KG1 (cell line): ENCODE measurements at places on chromosomes 6 and 20.

GRCh38 chr20:14538433-14538832 is 201.0 kb upstream of the FLRT3 start:
- no peak for DNase-seq

- no peak for DNase-seq
Observed at GRCh38 chr6:3773678-3774298, 22.3 kb upstream of the PXDC1 start.

GRCh38 chr6:37314487-37315156 is 39.2 kb upstream of the RNF8 start:
- DNase-seq, result peak; percentile 21

GRCh38 chr6:152905551-152906299 is 77.1 kb downstream of the FBXO5 start:
- no peak for DNase-seq

DNA sequence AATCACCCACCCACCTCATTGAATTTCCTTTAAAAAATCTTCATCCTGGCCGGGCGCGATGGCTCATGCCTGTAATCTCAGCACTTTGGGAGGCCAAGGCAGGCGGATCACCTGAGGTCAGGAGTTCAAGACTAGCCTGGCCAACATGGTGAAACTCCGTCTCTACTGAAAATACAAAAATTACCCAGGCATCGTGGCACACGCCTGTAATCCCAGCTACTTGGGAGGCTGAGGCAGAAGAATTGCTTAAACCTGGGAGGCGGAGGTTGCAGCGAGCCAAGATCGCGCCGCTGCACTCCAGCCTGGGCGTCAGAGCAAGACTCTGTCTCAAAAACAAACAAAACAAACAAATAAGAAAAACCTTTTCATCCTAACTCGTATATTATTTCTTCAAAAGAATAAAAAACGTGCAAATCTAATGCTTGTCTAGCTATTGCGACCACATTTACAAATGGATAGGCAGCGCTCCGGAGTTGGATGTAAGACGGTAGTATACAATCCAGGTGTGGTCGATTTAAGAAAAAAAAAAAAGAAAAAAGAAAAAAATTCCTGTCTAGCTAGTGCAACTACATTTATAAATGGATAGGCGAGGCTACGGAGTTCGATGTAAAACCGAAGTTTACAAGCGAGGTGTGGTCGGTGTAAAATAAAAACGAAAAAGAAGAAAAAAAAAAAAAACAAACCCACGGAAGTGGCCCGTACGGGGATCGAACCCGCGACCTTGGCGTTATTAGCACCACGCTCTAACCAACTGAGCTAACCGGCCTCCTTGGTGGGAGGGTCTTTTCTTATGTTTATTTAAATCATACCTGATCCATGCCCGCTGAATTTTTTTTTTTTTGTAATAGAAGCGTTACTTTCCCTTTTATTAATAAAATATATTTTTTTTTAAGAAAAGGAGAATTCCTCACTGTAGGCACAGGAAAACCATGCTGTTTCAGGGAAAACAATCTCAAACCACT is 70.7 kb upstream of the PRSS16 start:
- DNase-seq, result peak; percentile 60

- no peak for DNase-seq
Observed at GRCh38 chr20:4434681-4435080, 287.0 kb upstream of the PRND start.

DNA sequence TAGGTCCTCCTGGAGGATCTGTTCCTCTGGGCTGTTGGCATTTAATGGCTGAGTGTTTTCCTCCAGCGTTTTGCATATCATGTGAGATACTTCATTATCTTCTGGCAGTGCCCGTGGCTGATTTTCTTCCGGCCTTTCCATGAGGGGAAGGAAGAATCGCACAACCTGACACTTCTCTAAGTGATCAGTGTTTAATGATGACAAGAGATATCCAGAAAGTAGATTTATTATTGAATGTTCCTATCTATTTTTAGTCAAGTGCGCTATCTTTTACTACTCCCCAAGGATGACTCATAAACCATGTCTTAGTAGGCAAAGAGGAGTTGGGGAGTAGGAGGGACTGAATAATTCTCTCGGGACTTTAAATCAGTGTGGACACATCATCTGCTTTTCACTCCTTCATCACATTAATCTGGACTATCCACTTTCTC is 149.7 kb downstream of the PLCB4 start:
- no peak for DNase-seq

- DNase-seq, result no peak
Observed at GRCh38 chr6:131787766-131788712, 19.8 kb upstream of the ENPP1 start.

GRCh38 chr20:47237715-47238114 is 118.8 kb downstream of the ZMYND8 start:
- DNase-seq, result no peak

- no peak for DNase-seq
Observed at GRCh38 chr6:157961153-157961831, 20.4 kb upstream of the SYNJ2 start.

DNA sequence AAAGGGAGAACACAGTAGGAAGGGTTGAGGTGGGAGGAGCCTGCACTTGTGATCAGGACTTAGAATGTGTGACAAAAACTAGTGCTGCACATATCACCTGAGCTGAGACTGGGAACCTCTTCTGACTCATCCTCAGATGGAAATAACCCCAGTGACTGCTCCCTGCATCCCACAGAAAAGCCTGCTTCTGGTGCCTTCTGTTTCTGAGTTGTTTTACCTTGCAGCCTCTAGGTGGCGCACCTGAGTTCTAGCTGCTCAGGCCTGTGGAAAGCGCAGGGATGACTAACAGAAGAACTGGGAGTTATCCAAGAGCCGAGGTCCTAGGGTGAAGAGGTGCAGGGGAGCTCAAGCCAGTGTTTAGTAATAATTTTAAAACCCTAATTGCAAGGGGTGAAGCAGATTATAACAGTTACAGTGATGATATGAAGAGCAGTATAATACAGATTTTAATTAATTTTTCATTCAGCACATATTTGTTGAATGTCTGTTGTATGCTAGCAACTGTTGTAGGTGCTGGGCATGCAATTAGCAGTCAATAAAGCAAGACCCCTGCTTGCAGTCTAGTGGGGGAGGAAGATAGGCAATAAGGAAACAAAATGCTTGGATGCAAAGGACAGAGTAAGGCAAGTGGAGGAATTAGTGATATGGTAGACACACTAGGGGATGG is 302.5 kb downstream of the DHX35 start:
- no peak for DNase-seq

- no peak for DNase-seq
Observed at GRCh38 chr6:39181333-39181732, 47.9 kb downstream of the KCNK5 start.

GRCh38 chr6:8200255-8200654 is 97.9 kb upstream of the EEF1E1 start:
- no peak for DNase-seq

- DNase-seq, result no peak
Observed at GRCh38 chr6:9103876-9104521, 668.7 kb upstream of the SLC35B3 start.

DNA sequence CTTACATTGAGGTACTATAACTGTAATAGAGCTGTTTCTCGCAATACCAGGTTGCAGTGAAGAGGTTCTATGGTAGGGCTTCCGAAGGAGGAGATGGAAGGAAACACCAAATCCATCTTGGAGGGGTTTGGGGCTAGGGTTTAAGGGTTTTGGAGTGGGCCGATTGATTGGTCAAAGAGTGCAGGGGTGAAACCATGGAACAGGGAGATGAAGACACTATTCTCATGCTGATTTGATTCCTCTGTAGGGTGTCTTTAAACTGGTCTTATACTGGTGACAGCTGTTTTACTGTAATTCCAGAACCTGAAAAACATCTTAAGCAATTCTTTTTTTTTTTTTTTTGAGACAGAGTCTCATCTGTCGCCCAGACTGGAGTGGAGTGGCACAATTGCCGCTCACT is 7.8 kb downstream of the SMIM13 start:
- DNase-seq, result no peak

DNA sequence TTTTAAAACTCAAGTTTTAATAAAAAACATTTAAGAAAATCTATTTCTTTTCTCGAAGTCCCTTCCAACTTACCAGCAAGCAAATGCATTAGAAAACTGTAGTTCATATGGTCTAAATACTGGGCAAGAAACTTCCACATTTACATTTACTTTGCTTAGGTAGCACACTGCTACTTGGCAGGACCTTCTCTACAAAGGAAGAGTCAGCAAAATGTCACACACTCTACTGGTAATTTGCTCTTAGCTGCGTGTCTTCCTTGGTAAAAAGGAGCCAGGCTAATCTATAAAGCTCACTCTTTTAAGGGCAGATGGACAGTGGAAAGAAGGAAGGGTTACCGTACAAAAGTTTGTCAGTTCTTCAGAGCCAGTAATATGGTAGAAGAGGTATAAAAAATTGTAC is 45.7 kb downstream of the MAP3K7 start:
- DNase-seq, result no peak

- no peak for DNase-seq
Observed at GRCh38 chr20:7496394-7496991, 443.8 kb downstream of the HAO1 start.

- DNase-seq, result no peak
Observed at GRCh38 chr6:148508401-148509041, 165.9 kb downstream of the SASH1 start.

DNA sequence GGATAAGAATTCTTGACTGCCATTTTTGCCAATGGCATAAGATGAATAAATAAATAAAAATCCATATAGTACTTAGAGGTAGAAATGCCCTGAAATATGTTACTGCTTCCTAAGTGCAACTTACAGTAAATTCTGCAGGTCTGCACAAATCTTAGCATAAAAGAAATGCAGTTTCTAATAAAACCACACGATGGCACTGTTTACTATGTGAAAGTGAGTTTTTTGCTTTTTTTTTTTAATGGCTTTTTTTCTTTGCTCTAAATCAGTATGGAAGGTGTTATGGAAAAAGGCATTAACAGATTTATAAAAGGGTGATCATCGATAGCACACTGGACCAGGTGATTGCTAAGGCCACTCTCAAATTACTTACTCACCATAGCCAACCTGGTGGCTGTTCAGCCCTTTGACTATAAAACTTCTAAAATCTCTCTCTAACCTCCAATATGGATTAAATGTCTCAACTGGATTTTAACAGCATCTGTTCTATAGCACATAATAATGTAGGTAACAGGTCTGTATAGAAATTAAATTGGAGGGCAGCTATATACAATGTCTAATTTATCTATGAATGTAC is 45.8 kb downstream of the AHI1 start:
- peak; percentile 46 for DNase-seq

DNA sequence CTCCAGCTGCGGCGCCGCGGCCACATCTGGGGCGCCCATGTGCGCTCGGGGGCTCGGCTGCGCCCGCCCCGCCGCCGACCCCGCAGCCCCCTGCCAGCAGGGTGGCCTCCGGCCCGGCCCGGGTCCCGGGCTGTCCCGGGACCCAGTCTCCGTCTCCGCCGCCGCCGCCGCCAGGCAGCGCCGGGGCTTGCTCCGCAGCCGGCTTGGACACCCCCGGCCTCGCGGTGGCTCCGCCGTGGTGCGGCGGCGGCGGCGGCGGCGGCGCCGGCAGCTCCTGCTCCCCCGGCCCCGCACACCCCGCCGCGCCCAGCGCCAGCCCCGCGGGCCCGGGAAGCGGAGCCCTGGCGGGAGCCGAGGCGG is 219 bp downstream of the ISM1 start:
- DNase-seq, result no peak

GRCh38 chr6:142898927-142899895 is 45.8 kb downstream of the HIVEP2 start:
- no peak for DNase-seq

DNA sequence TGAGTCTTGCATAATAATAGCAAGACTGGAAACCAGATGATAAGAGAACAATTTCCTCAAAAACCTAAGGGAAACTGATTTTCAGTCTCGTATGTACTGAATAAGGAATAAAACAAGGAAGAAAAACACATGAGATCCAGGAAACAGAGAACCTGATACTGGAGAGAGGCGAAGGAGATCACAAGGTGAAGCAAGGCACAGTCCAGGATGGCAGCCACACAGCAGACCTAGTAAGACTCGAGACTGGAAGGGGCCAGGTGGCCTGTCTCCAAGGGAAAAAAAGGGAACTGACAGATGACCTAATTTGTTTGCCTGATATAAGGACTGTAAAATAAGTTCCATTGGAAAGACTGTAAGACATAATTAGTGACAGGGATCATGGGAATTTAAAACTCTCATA is 71.1 kb downstream of the TASP1 start:
- no peak for DNase-seq

DNA sequence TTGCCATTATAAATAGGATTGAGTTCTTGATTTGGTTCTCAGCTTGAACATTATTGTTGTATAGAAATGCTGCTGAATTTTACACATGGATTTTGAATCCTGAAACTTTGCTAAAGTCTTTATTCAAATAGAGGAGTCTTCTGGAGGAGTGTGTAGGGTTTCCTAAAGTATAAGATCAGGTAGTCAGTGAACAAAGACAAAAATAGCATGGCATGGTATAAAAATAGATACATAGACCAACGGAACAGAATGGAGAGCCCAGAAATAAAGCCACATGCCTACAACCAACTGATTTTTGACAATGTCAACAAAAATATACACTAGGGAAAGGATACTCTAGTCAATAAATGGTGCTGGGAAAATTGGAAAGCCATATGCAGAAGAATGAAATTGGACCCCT is 740.1 kb downstream of the QKI start:
- DNase-seq, result no peak

- no peak for DNase-seq
Observed at GRCh38 chr20:61306937-61307475, 54.9 kb downstream of the CDH4 start.

DNA sequence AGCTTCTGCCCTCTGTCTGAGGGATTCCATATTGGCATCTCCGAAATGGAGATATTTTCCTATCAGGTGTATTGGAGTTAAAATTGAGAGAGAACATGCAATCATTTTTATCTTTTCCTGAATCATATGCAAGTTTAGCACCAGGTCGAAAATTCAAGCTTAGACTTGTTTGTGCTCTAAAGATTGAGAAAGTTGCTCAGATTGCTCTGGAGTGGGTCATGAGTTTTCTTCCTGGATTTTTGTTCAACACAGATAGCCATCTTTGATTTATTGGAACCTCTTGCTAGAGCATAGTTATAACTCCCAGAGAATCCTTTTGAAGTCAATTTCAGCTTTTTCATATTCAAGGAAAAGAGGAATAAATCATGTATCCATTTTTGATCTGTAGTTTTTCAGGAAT is 373.5 kb upstream of the FLRT3 start:
- DNase-seq, result no peak

GRCh38 chr6:19999319-20000191 is 162.4 kb downstream of the ID4 start:
- DNase-seq, result peak; percentile 22

DNA sequence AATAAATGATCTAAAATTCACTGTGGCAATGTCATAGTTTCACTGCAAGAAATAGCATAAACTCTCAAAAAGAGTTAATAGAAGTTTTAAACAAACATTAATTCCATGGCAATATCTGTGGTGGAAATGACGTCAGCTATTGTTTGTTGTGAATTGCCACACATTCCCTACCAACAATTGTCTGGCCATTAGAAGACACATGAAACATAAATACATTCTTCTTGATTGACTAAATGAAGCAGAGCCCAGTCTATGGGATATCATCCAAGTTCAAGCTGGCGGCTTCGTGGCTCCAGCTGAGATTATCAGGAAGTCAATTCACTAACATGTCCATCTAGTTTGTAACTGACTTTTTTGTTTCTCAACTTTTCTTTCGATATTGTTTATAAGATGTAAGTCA is 369.0 kb downstream of the ARHGAP18 start:
- no peak for DNase-seq
